HS-5 (cell line): ENCODE measurements at places on chromosomes 16 and 17.
A peak's percentile ranks its signal among the peaks of the same experiment; 100 is the strongest.

- DNase-seq: no peak
Observed at GRCh38 chr17:1711804-1712203, 1.6 kb upstream of the TLCD2 start.

DNA sequence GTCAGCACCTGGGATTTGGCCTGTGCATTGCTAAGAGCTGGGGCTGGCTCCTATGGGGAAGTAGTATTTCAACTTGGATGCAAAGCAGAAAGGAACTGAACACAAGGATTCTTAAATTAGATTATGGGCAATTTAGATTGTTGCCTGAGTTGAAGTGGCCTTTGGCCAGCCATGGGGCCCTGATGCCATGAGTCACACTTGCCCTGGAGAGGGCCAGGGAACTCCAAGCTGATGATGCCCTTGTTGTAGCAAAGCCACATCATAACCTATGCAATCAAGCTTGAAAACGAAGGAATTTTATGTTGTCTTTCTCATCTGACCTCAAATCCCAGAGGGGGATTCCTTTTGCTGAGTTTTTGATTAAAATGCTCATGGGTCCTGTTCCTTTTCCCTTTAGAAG lies 3.9 kb upstream of the SPATA32 start:
- DNase-seq: peak; percentile 74

GRCh38 chr17:6753006-6753445 lies 2.8 kb upstream of the XAF1 start:
- no peak for DNase-seq

GRCh38 chr17:82776454-82776853 lies 24.6 kb downstream of the TBCD start:
- no peak for DNase-seq

DNA sequence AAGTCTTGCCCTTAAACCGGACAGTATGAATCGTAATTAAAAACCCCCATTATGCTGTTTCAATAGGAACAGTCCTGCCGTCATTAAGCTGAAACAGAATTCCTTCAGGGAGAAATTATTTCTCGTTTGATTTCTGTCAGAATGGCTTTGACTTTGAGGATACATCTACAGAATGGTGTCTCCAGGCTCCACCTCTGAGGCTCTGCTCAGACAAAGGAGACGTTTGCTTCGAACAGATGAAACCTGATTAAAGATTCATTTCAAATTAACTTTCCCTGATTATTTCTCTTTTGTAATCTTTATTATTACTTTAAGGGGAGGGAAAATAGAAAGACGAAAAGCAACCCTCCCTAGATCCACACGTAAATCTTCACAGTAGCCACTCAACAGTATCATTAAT lies 106.9 kb downstream of the TMEM114 start:
- DNase-seq: no peak
